ENCODE measurements at places on chromosomes 5 and 9.

GRCh38 chr5:9233712-9234111 lies 312.2 kb downstream of the SEMA5A start:
- DNase-seq, result no peak

- no peak for DNase-seq
Measured at GRCh38 chr9:70105147-70105546, 61.5 kb downstream of the MAMDC2 start.

DNA sequence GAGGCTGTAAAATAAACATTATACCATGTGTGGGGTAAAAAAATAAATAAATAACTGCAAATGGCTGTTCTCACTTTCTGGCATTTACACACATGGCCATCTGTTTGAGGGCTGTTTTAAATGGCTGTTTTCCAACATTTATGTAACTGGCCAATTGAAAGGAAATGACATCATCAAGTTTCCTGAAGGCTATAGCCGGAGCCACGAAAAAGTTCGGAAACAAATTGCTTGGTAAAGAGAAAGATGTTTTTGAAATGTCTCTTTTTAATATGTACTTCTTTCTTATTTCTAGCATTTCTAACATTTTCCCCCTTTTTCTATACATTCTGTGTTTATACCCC lies 95.4 kb upstream of the DAB2 start:
- no peak for DNase-seq

GRCh38 chr5:138772986-138773594 lies 19.9 kb downstream of the CTNNA1 start:
- no peak for DNase-seq

DNA sequence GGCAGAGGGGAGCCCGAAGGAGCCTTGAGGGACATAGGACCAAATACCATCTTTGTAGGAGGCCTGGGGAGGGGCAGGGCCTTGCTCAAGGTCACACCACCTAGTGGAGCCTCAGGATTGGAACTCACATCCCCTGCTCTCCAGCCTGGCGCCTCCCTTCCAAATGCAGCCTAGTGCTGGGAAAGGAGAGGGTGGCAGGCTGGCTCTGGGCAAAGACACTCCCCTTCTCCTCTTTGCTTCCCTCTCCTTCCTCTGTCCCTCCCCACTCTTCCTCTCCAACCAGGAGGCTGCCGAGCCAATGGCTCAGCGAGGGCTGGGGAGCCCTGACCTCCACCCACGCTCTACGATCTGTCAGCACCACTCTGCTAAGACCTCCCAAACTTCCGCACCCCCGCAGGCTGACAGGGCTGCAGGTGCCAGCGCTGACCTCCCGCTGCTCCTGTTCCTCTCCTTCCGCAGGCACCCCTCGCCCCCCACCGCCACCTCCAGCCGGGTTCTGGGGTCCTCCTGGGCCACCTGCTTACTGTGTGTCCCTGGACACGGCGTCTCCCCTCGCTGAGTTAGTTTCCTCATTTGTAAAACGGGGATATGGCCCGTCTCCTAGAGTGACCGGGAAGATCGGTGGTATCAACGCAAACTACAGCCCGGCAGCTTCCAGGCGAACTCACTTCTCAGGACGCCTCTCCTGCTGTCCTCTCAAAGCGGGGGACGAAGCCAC lies 52.9 kb downstream of the C9orf50 start:
- no peak for DNase-seq

DNA sequence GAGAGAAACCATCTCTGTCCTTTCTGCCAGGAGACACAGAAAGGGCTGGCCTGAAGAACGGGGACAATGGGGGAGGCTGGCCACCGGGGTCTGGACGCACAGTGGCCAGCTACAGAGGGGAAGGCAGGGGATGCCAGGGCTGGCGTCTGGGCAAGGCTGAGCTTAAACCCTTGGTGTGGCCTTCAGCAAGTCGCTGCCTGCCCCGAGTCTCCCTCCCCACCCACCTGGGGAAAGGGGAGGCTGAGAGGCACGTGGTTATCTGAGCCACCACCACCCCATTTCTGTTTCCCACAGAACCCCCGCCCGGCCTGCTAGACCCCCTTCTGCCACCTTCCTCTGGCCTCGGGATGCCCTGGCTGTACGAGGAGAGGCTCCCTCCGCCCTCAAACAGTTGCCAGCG lies 115.3 kb downstream of the VAV2 start:
- no peak for DNase-seq

DNA sequence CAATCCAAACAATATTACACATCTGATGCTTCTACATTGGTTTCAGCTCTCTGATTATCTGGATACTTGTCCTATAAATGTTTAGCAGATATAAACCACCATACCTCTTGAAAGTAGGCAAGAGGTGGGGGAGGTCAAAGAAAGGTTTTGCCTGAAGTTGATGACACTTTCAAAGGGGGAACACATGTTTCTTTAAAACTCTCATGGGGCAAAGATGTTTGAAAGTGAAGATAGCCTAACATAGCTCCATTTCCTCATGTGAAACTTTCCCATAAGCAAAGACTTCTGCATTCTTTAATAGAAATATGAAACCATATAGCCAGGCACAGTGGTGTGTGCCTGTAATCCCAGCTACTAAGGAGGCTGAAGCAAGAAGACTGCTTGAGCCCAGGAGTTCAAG lies 62.1 kb downstream of the CETN3 start:
- DNase-seq, result no peak

DNA sequence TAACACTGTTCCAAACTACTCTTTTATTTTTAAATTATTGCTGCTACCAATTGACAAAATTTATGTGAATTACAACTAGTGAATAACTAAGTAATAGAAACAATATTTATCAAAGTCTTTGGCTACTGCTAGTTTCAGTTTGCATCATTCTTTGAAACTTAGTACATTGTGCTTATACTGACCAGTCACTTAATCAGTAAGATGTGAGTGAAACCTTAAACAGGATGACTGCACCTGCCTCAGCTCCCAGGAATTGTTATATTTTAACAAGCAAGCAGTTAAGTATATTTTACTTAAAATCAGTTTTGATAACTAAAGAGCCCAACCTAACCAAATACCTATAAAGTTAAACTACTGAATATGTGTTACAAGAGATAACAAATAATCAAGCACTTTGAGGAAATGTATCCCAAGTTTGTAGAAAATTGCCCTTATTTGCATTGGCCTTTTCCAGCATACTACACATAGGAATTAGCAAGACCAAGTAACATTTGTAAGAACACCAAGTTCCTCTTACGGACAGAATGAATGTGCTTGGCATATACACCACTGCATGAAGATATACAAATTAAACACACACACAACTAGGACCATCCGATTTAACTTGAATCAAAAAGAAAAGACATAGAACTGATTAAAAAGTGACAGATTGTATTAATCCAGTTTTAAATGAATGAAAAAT lies 545.5 kb upstream of the DAB2 start:
- DNase-seq, result no peak

DNA sequence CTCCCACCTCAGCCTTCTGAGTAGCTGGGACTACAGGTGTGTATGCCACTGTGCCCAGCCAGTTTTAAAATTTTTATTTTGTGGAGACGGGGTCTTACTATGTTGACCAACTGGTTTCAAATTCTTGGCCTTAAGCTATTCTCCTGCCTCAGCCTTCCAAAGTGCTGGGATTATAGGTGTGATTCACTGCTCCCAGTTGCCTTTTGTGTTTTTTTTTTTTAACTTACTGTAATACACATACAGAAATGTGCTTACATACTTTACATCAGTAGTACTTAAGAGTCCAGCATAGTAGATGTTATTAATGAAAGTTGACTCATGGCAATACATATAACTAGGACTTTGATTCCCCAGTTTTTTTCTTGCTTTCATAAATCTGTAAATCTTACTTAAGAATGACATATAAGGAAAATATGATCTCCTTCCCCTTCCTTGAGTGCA lies 4.7 kb downstream of the MAN2A1 start:
- DNase-seq, result no peak

DNA sequence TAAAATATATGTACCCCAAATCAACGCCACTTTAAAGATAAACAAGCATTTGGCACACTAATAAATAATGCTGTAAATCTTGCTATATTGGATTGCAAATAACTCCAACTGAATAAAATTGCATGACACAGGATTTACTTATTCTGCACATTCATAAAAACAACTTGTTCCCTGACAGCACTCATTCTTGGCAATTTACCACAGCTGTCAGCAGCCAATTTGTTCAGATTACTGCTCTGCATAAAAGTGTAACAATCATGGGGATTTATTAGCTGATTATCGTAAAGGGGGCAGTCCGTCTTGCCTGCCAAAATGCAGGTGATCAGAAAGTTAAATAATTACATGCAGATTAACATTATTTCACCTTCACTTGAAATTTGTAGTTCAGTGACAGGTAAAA lies 285.3 kb downstream of the SLF1 start:
- no peak for DNase-seq

- no peak for DNase-seq
Measured at GRCh38 chr5:108104448-108104847, 277.4 kb downstream of the FBXL17 start.

DNA sequence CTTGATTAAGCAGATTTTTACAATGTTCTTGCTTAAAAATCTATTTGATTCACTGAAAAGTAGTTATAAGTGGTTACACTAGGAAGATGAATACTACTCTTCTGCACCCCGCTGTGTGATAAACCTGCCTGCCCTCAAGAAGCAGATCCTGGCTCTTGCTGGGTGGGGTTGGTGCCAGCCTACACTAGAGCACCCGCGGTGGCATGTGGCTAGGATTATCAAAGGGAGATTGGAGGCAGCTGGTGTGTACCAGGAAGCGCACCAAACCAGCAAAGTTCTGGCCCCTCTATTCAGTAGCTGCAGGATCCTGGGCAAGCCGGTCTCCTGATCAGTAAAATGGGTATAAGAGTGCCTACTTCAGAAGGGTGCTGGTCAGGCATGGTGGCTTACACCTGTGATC lies 43.5 kb downstream of the PRLR start:
- no peak for DNase-seq

GRCh38 chr9:20178197-20178596 lies 389.4 kb upstream of the SLC24A2 start:
- no peak for DNase-seq

- DNase-seq, result no peak
Measured at GRCh38 chr5:176712546-176713304, 65.4 kb downstream of the TSPAN17 start.

DNA sequence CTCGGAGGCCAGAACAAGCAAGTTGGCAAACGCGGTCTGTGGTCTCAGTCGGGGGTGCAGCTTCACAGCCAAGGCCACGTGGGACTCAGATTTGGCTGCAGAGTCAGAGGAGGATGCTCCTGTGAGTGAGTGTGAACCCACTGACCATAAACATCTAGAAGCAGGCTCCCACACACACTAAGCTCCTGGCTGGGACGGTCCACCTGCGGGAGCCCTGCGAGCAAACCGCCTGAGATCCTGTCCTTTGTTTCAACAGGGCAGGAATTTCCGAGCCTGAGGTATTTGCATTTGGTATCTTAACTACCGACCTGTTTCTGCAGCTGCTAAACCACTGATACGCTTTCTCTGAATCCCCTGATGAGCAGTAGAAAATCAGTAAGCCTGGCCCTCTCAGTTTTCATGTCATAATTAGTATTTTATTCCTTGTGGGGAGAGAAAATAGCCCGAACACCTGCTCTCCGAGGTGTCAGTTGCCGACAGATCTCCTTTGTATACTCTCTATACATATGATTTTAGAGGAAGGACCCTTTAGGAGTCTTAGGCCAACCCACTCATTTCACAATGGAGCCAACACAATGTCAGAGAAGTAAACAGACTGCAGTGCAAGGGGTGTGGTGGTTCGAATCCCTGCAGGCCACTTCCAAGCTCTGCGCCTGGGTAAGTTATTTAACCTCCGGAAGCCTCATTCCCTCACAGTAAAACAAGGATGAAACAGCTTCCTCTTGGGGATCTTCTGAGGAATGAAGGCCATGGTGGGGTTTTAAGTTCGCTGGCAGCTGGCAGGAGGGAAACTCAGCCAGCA lies 40.9 kb upstream of the PWWP2A start:
- no peak for DNase-seq

DNA sequence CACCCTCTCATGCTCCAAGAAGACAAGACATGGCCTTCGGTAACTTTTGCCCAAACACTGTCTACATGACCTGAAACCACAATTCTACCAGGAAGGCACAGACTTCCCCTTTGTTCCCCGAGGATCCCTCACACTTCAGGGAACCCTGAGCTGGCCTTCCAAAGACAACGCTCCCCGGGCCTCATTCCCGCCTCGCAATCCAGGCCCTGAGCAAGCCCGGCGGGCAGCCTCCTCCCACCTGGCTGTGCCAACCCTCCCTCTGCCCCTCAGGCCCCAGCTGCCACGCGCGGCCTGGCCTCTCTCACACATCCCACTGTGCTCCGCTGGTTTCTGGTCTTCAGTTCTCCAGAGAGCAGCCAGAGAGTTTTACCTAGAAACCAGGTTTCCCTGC lies 7.3 kb downstream of the QSOX2 start:
- no peak for DNase-seq

DNA sequence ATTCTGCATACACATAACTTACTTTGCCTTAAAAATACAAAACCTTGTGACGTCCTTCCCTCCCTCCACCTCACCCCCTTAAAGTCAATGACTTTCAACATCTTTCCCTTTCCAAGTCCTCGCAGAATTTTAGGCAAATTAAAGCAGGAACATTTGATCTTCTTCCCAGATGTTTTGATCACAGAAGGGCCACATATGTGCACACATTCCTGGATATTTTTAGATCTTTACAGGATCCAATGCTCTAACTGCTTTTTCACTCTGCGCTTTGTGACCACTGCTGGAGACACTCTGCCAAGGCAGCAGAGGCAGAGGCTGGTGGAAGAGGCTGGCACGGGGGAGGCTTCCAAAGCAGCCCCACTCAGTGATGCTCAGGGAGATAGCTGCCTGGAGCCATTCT lies 130.7 kb downstream of the SEC61B start:
- no peak for DNase-seq

DNA sequence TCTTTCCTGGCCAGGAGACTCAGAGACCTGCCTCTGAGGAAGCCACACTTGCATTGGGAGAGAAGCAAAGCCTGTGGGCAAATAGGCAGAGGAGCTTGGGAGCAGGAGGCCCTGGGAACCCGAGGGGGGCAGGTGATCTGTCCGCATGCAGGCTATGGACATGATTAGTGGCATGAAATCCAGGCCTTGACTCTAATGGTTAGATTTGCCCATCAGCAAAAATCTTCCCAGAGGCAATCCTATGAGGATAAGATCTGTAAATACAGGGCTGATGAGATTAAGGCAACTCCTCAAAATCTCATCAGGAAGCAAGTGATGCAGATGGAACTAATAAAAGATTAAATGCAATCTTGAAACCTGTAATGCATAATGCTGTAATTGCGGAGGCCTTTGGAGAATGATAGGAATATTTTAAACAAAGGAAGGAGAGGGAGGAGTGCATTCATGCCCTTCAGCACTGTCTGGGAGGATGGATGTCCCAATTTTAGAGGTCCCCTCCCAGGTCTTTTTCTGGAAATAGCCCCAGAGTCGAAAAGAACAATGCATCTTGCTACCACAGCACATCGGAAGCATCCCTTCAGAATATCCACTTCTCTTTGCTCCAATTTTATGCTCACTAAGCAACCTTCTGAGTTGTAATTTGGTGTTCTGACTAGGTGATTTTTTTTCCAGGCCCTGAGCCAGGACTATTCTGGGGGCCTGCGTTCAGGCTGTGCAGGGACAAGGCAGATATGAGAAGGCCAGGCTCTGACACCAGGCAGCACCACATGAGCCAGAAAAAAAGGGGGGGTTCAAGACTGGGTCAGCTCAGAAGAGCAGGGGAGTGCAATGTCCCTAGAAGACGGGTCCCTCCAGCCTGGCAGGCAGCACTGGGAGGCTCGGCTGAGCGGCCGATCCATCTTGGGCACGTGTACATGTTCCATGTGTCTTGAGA lies 66.5 kb downstream of the MED10 start:
- no peak for DNase-seq

All from NCI-H1048 (cell line).